ENCODE measurements at places on chromosomes 3 and 15.

DNA sequence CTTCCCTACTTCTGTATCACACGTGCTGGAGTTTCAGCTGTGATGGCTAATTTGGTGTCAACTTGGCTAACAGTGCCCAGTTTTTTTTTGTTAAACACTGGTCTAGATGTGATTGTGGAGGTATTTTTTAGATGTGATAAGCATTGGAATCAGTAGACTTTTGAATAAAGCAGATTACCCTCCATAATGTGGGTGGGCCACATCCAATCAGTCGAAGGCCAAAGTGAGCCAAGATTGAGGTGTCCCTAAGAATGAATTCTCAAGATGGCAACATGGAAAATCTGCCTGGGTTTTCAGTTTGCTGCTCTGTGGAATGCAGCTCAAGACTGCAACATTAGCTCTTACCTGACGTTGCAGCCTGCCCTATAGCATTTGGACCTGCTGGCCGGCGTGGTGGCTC, 68.8 kb upstream of the AGBL1 start:
- no peak for DNase-seq

GRCh38 chr3:111595232-111595631, at the start of gene ZBED2:
Gene ZBED2, minus strand, starts transcription at chr3:111595346. Its CDS starts 1,145 bp downstream, at chr3:111594201.
- DNase-seq = no peak

GRCh38 chr15:33852570-33852969, 115.7 kb upstream of the CHRM5 start:
- DNase-seq = peak; percentile 59

DNA sequence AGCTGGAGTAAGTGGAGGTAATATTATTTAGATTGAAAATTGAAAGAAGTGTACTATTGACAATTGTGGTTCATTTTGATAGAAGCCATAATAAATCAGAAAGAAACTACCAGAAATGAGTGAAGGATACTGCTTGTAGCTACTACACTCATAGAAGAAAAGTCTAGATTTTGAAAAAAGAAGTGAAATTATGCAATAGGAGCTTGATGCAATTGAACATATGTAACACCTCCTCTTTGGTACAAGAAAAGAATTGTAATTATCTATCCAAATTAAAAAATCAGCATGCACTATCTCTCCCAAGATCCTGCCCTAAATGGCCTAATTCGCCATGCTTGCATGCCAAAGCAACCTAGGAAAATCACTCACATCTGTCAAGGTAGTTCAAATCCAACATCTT, 51.1 kb upstream of the CD200R1L start:
- no peak for DNase-seq

- peak; percentile 97 for DNase-seq
Measured at GRCh38 chr3:58013973-58014649, 5.9 kb downstream of the FLNB start.

DNA sequence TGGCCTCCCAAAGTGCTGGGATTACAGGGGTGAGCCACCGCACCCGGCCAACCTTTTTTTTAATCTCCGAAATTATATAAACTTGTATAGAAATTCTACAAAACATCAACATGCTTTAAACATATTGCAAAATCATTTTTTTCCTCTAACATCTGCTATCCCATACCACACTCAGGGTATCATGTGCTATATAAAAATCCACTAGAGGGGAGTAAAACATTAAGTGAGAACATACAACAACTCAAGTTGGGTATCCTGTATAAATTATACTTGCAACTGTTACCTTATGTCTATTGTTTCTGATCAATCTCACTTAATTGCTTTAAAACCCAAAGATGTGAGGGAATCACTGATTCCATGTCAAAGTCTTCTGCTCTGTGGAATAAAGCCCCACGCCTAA, 71.9 kb upstream of the FBN1 start:
- DNase-seq = peak; percentile 27

- no peak for DNase-seq
Measured at GRCh38 chr15:50840520-50840919, 68.0 kb upstream of the AP4E1 start.

DNA sequence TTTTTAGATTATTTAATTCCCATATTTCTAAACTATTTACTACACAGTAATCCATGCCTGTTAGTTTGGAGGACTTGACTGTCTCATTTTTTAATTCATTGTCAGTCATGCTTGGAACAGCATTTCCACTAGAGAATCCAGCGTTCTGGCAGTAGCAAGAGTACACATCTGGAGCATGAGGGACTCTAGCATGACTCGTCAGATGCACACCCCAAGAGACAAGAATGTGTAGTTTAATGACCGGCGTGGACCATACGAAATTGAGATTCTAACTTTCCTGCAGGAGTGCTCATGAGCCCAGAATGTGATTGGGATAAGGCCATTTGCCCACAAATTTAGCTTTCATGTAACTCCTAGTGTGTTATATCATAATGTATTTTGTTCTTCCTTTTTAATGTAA, 48.9 kb downstream of the ASB7 start:
- DNase-seq = peak; percentile 63

GRCh38 chr15:100727291-100727851, 125.0 kb downstream of the ASB7 start:
- no peak for DNase-seq

- no peak for DNase-seq
Measured at GRCh38 chr3:15345066-15345607, 12.8 kb upstream of the SH3BP5 start.

DNA sequence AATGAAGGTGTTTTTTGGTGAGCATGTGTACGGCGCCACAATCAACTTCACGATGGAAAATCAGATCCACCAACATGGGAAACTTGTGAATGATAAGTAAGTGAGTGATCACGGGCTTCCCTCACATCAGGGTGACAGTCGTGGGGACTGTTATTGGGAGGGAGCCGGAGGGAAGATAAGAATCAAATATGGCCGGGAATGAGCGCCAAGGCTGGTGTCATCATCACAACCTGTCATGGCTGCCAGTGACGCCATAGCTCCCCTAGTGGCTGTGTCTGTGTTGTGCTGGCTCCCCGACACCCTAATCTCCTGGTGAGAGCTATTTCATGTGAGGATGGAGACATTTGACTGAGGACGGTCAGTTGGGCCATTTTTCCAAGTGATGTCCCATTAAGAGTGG, 168.5 kb downstream of the SV2B start:
- DNase-seq = no peak

DNA sequence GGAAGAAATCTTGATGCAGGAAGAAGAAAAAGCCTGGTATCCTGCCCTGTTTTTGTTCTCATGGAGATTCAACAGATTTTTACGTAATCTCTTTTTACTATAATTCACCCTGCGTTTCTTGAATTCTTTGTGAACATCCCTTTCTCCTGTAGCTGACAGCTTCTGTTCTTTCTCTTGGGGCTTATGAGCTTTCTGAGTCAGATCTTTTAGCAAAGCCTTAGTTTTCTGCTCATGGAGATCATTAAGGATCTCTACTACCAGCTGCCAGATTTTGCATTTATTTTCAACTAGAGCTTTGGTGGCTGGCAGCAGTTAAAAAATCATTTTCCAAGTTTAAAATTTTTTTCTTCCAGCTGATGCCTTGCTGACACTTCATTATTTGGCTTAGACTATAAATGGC, 51.6 kb downstream of the MOBP start:
- no peak for DNase-seq

- DNase-seq = peak; percentile 17
Measured at GRCh38 chr3:71006810-71007785, 576.4 kb downstream of the FOXP1 start.

GRCh38 chr3:129382366-129382765, 46.1 kb downstream of the EFCAB12 start:
- DNase-seq = no peak

- DNase-seq = no peak
Measured at GRCh38 chr3:183491923-183492848, 63.3 kb downstream of the KLHL6 start.

- no peak for DNase-seq
Measured at GRCh38 chr15:68553314-68553993, 25.3 kb upstream of the CORO2B start.

- DNase-seq = peak; percentile 50
Measured at GRCh38 chr15:47685141-47685870, 32.0 kb upstream of the SEMA6D start.

DNA sequence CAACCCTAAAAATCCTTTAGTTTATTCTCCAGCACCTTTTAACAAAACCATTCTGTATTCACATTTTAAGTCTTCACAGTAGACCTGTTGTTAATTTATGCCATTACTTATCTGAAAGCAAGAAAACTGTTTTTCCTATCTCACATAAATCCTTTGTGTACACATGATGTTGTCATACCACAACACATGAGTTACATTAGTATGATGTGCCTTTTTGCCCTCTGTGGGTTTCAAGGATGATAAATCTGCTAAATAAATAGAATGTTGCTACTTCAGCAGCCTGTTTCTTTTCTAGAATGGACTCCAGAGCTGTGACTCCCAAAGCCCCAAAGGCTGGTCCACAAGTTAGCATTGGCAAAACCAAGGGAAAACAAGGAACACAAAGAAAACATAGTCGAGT, 151.6 kb downstream of the SERPINI1 start:
- no peak for DNase-seq

DNA sequence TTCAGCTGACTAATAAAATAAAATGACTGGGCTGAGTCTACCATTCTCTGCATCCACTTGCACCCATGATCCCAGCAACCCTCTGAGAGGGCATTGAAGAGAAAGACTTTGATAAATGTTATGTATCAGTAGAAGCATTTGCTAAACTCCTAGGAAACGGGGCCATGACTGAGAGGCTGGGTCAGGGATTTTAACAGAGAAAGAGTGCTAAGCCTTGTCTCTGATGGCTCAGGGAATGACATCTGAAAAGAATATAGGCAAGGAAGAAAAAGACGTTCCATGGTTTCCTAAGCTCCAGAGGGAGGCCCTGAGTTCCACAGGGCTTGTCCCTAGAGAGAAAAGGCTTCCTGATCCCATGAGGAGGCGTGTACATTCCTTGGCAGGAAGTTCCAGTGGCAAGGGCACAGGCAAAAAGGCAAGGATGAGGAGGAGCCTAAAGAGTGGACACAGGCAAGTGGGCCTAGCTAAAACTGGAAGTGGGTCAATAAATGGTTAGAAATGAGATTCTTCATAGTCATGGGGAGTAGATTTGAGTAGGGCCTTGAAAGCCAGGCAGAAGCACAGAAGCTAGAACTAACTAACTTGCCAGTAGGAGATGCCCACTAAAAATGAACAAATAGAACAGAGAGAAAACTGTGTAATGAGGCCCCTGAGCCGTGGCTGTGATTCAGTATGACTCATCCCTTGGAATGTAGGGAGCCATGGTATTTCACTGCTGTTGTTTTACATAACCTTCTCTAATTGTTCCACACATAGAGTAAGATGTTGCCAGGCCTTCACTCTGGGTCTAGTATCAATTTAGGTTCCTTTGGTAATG, 44.9 kb upstream of the MANF start:
- DNase-seq = peak; percentile 94

DNA sequence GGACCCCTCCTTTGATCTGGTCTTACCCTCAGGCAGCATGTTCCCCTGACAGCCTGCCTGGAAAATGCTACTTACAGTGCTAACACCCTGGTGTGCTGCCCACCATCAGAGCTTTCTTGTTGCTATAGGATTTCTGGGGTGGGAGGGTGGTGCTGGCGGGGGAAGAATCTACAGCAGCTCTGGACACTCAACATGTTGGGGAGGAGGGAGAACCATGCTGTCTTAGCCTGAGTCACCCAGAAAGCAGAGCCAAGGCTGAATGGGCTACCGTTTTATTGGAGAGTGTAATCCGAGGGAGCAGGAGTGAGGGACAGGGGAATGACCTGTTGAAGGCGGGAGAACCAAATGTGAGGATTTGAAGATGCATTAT, 45.6 kb downstream of the MFSD1 start:
- DNase-seq = no peak

DNA sequence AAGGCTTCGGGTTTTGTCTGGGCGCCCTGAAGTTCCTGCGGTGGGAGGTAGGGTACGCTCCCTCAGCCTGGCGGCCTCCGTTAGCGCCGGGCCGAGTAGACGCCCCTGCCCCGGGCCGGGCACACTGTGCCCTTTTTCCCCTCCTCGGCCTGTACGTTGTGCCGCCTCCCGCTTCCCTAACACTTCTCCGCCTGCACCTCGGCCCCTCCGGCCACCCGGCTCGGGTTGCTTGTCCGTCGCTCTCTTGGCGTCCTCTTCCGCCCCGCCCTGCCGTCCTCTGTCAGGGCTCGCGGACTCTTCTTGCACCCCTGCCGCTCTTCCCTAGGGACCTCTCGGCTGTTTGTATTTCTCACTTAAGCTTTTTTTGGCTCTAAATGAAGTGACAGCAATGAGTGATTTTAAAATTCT, 384 bp downstream of the KNL1 start:
- peak; percentile 69 for DNase-seq

- DNase-seq = peak; percentile 42
Measured at GRCh38 chr3:16849795-16850194, 35.0 kb upstream of the PLCL2 start.

DNA sequence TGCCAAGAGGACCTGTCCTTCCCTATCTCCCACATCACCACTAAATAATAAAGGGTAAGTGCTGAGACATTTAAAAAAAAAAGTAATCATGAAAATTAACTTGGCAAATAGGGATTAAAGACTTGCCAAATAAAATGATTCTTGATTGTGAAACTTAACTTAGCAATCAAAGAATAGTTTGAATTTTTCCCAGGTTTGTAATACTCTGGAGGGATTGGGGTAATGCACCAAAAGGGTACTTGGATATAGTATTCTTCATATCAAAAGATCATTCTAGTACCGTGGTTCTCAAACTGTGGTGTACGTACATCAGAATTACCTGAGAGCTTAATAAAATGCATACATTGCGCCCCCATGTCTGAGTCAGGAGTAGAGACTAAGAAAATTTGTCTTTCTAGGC, 28.5 kb downstream of the CALML4 start:
- peak; percentile 24 for DNase-seq

GRCh38 chr3:156761007-156761406, 65.1 kb upstream of the LEKR1 start:
- DNase-seq = no peak

DNA sequence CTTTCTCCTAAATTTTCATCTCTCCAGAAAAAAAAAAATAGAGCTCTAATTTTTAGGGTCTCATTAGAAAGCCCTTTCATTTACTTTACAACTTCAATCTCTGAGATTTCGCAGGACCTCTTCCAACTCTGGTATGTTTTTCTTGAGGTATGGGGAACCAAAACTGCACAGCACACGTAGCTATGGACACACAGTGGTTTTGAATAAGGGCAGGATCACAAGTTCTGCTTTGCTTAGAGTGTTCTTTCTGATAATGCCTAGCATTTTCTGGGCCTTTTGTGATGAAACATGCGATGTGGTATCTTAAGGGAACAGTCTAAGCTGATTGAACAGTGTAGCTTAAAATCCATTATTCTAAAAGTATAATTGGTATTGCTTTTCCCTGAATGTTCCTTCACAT, 25.3 kb downstream of the ZNF592 start:
- no peak for DNase-seq
